Stimulated activated CD8-positive, alpha-beta memory T cell treated with anti-CD3 and anti-CD28 coated beads, Interleukin-2, amount 100 ng/mL, for 1 hour (primary cell): ENCODE measurements at places on chromosomes 1 and 21.

DNA sequence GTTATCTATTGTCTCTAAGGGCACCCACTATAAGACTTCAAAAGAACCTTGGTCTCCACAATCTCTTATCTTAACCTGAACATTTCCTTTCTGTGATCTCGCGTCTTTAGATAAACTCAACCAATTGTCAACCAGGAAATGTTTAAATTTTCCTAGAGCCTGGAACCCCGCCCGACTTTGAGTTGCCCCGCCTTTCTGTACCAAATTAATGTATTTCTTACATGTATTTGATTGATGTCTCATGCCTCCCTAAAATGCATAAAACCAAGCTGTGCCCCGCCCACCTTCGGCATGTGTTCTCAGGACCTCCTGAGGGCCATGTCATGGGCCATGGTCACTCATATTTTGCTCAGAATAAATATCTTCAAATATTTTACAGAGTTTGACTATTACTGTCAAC lies 5.9 kb upstream of the CXADR start:
- DNase-seq, result no peak

DNA sequence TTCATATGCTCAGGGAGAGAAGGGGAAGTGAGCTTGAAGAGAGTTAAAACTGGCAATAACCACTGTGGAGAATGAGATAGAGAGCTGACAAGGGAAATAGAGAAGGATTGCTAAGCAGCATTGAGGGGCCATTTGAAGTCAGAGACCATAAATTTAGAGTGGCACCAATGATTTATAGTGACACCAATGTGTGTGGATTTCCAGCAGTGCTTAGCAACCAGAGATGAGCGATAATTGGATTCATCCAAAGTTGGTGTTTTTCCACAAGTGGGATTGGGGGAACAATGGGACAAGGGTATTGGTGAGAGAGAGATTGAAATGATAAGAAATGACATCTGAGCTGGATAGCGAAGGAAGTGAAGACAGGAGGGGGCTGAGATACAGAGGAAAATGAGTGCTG lies 114.1 kb downstream of the C1orf94 start:
- no peak for DNase-seq

DNA sequence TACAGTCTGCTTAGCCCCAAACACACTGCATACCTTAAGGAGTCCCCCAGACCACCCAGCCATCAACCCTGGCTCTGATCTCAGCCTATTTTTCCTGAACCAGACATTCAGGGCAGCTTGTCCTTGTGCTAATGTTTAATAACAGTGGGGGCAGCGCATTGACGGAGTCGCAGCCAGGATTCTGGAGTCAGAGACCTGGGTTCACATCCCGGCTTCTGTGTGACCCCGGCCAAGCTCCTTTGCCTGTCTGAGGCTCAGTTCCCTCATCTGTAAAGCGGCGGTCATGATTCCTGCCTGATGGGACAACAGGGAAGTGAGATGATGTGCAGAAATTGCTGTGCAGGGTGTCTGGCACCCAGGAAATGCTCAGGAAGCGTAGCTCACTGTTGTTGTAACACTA lies 63.1 kb downstream of the MATN1 start:
- no peak for DNase-seq

DNA sequence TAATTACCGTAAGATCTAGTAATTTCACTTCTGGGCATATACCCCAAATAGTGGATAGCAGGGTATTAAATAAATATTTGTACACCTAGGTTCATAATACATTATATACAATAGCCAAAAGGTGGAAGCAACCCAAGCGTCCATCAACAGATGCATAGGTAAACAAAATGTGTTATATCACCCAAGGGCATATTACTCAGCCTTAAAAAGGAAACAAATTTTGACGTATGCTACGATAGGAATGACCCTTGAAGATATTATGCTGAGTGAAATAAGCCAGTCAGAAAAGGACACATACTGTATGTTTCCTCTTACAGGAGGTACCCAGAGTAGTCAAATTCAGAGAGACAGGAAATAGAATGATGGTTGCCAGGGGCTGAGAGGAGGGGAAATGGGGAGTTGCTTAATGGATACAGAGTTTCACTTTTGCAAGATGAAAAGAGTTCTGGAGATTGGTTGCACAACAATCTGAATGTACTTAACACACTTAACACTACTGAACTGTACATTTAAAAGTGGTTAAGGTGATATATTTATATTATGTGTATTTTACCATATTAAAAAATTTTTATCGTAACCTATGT lies 36.6 kb upstream of the KCTD3 start:
- no peak for DNase-seq

- DNase-seq, result no peak
Observed at GRCh38 chr1:191546803-191547202, 611.5 kb upstream of the RGS18 start.

DNA sequence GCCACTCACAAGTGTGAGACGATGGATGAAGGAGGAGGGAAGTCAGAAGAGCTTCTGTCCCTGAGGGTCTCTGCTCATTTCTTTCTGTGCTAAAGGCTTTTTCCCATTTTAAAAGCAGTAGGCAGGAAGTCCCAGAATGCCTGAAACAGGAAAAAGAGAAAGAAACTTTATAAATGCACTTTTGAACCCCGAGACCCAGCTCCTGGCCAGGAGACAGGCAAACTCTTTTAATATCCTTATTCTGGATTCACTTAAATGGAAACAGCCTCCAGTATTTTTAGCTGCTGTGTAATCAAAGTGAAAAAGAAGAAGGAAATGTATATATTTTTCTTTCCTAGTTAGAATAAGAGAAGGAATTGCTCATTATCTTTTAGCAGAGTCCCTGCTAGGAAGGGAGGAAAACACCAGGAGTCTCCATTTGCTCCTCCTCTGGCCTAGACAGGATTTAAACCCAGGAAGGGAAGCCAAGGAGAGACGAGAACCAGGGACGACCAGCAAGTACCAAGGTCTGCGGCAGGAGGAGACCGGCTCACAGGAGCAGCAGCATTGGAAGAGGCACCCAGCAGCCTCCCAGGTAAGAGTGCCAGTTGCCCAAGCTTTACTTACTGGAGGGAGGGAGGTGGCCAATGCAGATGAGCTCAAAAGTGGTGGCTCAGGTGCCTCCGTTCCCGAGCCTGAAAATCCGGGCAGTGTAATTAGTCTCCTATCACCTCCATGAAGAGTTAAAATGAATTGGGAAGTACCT lies at the start of gene TNN:
Gene TNN, plus strand, starts transcription at position 472 of the 745 bp plus-strand sequence. CDS start 9,586 bp downstream, outside the sequence.
- no peak for DNase-seq

GRCh38 chr21:36377391-36377842 lies 7.8 kb upstream of the CHAF1B start:
- DNase-seq, result no peak

GRCh38 chr1:242206994-242207393 lies 208.1 kb upstream of the MAP1LC3C start:
- no peak for DNase-seq

- no peak for DNase-seq
Observed at GRCh38 chr1:5430136-5430535, 562.1 kb downstream of the NPHP4 start.

DNA sequence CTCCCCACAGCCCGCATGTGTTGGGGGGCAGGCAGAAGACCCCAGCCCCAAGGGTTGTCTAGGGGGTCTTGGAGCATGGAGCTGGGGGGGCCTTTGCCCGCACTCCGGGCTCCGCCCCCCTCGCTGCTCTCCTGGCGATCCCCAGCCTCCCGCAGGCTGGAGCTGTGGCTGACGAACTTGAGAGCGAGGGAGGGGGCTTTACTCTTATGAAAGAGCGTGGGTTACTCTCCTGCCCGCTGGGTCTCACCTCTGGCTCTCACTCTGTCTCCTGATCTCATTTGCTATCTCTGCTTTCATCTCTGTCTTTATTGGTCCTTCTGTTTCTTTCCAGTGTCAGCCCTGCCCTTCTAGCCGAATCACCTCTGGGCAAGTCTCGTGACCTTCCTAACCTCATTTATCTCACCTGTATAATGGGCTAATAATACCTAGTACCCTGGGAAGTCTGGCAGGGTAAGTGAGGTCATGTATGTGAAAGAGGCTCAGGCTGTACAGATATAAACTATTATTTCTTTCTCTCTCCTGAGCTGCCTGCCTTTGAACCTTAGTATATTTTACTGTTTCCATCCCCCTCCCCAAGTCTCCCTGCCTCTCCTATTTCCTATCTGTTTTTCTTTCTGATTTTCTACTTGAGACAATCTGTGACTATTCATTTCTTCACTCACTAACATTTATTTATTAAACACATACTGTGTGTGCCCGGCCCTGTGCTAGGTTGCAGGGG lies 731 bp downstream of the EFNA4 start:
- DNase-seq, result no peak

DNA sequence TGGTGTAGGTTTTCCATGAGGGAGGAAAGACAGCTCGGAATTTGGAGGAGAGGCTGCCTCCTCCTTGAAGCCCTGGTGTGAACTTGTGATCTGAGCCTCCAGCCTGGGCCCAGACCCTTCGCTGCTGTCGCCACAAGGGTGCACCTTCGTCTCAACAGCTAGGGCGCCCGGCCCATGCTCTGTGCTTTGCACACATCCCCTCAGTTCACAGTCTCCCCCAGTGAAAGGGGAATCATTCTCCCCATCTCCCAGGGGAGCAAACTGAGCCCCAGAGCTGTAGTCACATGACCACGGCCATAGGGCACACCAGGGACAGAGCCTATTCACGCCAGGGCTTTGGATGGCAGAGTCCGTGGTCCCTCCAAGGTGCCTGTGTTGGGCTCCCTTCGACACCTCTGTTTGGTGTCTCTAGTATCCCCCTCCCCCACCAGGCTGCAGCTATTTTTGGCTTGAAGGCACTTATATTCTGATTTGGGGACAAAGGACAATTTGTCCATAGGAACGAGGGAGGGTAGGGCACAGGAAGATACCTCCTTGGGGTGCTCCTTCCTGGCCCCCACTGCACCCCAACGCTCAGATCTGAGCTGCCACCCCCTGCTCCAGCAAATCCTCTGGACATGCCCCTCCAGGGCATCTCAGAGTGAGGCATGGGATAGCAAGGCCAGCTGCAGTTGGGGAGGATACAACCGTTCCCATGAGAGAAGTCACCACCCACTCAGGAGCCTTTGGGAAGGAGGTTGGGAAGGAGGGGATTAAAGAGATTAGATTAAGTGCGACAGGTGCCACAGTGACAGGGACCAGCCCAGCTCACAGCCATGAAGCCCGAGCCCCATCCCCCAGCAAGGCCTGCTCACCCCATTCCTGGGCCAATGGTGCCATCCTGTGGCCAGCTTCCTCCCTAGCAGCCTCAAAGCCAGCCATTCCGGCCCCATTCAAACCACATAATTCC lies 15.7 kb downstream of the MATN1 start:
- no peak for DNase-seq

DNA sequence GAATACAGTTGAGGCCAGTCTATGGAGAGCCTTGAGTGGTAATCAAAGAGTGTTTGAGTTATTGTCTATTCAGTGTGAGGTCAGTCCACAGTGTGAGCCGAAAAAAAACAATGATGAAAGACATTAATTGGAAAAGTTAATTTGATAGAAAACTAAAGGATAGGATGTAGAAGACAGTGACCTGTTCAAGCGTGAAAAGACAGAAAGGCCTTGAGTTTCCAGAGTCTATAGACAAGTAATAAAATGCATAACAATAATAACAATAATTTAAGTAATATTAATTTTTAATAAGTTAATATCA lies 90.4 kb downstream of the SLC30A10 start:
- no peak for DNase-seq

- DNase-seq, result peak; percentile 81
Observed at GRCh38 chr1:179877586-179878265, at the start of gene TOR1AIP2. Gene TOR1AIP2, minus strand, starts transcription at chr1:179877803. Its CDS starts 25,138 bp downstream, at chr1:179852665.

DNA sequence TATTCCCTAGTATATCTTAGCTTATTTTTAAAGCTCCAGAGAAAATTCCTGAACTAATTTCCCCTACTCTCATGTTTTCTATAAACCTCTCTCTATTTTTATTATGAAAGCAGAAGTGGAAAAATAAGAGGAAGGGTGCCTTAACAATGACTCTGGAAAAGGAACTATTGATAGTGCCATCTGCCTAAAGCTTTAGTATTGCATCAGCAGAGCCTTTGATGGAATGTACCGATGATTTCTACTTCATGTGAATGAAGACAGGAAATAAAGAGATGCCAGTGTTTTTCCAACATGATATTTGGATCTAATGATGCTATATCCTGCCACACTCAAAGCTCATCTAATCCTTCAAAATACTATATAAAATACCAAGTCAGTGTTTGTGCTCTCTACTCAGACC lies 35.1 kb downstream of the TNFSF18 start:
- no peak for DNase-seq

GRCh38 chr1:176934370-176934769 lies 230.1 kb downstream of the ASTN1 start:
- no peak for DNase-seq

DNA sequence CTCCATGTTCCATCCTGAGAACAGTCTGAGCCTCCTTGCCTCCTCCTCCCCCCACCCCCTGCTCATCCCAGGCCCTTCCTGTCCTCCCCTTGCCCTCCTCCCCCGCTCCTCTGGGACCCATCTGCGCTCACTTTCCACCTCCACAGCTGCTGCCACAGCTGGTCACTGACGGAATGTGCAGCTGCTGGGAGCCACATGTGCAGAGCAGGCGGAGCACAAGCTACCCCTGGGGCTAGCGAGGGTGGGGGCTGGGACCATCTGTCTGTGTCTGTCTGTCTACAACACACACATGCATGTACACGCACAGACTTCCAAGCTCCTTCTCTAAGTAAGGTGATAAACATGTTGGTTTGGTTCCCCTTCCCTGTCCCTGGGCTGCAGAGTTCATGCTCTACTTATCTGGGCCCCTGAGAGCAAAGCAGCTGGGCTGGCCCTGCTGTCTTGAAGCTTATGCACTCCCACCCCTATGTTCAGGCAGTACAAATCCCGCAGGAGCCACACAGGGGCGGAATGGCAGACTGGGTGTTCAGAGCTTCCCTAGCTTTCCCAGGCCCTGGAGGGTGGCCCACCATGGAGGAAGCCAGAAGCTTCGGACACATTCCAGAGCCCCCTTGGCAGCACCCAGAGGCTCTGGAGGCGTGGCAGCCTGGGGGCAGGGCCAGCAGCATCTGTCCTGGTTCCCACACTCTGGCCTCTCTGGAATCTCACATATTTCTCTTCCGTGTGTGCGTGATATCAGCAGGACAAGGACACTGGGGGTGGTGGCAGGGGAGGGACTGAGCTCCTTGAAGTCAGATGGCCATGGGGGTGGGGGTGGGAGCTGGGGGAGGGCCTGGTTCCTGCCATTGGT lies 7.0 kb upstream of the HEYL start:
- DNase-seq, result no peak

DNA sequence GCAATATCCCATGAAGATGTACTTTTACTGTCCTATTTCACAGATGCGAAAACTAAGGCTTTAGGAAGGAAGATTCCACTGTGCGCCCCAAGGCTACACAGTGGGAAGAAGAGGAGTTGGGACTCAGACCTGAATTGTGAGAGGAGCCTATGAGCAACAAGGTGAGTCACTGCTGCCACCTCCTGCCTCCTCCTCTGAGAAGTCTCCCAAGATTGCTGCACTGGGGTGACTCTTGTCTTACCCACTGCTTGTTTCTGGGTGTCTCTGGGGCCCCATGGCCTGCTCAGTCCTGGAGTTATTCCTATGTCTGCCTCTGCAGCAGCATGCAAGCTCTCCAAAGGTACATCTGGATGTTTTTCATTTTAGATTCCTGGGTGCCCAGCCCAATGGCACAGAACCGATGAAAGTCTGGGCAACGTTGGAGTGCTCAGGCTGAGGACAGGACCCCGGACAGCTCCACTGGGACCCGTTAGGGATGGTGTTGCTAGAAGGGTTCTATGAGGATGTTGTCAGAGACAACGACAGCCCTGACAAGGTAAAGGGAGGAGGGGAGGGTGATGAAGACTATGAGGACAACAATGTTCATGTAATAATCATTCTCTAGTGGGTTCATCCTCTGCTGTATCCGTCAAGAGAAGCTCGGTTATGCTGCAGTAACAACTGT lies 11.0 kb upstream of the C1QA start:
- DNase-seq, result no peak

GRCh38 chr1:116270316-116271057 lies 102.6 kb upstream of the ATP1A1 start:
- no peak for DNase-seq
